Natural killer cell treated with Interleukin-12 subunit alpha and Interleukin-12 subunit beta and Interleukin-15 and Interleukin-18, amount 100 ng/mL, for 72 hours (primary cell): ENCODE measurements at places on chromosomes 1 and 21.

- DNase-seq = no peak
Observed at GRCh38 chr1:112727716-112728115, 12.6 kb upstream of the PPM1J start.

DNA sequence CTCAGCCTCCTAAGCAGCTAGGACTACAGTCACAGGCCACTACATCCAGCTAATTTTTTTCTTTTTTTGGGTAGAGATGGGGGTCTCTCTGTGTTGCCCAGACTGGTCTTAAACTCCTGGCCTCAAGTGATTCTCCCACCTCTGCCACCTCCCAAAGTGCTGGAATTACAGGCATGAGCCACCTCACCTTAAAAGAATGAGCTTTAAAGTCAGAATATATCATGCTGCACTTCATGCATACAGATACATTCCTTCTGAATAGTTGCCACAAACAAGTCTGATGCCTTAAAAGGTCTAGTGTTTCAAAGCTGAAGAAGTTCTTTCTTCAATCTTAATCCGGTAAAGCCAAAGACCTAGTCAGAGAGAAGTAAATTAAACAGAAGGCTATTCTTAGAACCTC lies 23.8 kb upstream of the CPLANE2 start:
- no peak for DNase-seq

- DNase-seq = no peak
Observed at GRCh38 chr1:53115403-53116306, 26.8 kb downstream of the SLC1A7 start.

- no peak for DNase-seq
Observed at GRCh38 chr1:31374511-31375196, 1.8 kb upstream of the FABP3 start.

GRCh38 chr1:153612755-153613331 lies at the start of gene S100A16:
S100A16 (minus strand) TSS chr1:153613137; CDS start chr1:153608151, 4,986 bp downstream.
- no peak for DNase-seq

GRCh38 chr1:79976287-79976686 lies 969.8 kb upstream of the ADGRL4 start:
- no peak for DNase-seq

DNA sequence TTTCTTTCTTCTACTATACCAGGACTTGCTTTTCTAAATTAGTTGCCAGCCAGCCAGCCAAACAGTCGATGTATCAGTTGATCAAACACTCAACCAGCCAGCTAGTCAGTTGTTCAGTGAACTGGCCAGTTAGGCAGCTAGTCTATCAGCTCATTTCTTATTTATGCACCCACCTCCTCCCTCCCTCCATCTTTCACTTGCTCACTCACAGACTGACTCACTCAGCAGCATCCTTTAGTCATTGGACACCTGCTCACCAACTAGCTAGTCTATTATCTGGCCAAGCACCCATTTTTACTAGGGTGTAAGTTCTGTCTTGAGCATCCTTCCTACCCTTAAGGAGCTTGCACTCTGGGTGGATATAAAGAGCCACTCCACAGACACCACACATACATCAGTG lies 5.9 kb upstream of the SPRR4 start:
- DNase-seq = no peak

DNA sequence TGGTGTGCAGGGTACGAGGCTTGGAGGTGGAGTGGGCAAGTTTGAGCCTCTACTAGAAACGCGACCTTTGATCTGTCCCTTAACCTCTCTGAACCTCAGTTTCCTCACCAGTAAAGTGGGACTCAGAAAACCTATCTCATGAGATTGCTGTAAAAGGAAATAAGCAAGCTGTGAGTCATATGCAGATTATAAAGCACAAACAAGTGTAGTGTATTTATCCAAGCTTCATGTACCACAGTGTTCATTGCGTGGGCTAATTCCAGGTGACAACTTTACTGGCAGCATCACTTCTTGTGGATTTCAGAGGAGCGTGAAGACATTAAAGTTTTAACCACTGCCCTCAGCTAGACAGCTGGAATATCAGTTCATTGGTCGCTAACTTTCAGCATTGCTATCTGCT lies 44.4 kb downstream of the ZNF697 start:
- DNase-seq = no peak

DNA sequence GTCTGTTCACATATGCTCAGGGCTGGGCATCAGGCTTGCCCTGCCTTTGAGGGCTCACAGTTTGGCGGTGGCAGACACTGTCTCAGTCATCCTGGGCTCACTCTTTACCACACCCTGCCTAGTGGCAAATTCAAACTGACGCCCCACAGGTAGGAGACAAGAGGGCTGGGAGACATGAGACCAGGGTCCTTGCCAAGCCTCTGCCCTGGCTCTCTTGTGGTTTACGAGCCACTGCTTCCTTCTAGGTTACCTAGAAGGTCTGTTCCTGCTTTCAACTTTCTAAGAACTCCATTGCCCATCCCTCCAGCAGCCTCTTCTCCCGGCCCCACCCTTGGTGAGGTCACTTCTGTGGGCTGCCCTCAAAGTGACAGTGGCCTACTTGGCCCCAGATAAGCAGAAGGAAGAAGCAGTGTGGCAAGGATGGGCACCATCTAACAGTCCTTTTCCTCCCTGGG lies 10.5 kb downstream of the KIF21B start:
- no peak for DNase-seq

- no peak for DNase-seq
Observed at GRCh38 chr1:151867765-151868411, 14.4 kb upstream of the THEM5 start.

- no peak for DNase-seq
Observed at GRCh38 chr1:12001996-12002493, 17.3 kb upstream of the MIIP start.

GRCh38 chr1:67834246-67834877 lies 1.1 kb upstream of the GNG12 start:
- DNase-seq = no peak
